Vagina (tissue), 2 donors: ENCODE measurements at places on chromosomes 4 and X.

- no peak for DNase-seq
Measured at GRCh38 chrX:38305971-38306370, 21.3 kb downstream of the RPGR start.

DNA sequence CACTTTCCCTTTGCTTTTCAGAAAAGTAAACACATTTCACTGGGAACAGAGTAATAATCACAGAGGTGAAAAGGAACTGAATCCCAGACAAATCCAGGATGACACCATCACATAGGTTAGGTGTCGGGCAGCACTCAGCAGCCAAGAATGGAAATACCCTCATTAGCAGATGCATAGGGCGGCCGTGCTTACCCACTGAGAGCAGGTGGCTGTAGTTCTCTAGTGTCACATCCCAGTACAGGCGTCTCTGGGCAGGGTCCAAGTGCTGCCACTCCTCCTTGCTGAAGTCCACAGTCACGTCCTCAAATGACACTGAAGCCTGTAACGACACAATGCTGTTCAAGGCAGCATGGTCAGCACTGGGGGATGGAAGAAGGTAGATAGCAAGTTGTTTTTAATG, 26.9 kb downstream of the ZNF41 start:
- DNase-seq: no peak

GRCh38 chr4:95086551-95086950, 328.8 kb downstream of the BMPR1B start:
- no peak for DNase-seq

- no peak for DNase-seq
Measured at GRCh38 chr4:38610521-38610920, 53.5 kb upstream of the KLF3 start.

- no peak for DNase-seq
Measured at GRCh38 chr4:79399076-79399475, 9.0 kb downstream of the GK2 start.

- no peak for DNase-seq
Measured at GRCh38 chr4:181608181-181608580, 635.0 kb upstream of the TENM3 start.

DNA sequence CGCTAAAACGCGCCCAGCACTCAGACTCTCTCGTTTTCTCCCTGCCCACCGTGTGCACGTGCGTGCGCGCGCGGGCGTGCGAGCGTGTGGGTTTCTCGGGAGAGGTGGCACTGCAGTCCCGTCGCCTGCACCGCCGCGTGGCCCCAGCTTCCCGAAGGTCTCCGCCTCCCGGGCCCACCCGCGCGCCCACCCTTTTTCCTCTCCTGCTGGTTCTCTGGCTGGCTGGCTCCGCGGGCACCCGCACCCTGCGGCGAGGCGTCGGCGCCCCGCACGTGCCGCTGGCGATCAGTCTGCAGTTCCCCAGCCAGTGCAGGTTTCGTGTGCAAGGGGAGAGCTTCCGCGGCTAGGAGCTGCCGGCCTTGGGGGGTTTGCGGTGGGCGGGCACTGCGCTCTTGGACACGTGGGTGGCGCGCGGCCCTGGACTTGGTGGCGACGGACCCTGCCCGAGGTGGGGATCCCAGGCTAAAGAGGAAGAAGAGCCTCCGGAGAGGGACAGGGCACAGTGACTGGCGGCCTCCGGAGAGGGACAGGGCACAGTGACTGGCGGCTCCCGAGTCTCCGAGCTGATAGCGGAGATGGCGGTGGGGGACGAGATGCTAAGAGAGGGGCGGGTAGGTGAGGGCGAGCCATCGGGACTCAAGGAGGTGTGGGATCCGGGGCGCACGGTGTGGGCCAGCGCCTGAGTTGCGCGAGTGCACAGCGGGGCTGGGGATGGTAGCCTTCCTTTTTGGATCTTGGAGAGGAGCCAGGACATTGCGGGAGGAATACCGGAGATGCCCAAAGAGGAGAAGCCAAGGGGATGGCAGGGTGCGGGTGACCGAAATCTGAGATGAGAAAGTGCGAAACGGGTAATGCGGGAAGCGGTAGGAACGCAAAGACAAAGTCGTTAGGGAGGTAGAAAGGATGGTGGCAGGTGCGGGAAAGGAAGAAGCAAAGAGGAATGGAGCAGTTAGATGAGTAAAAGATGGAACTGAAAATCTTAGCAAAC, at the start of gene FAM184B:
FAM184B (minus strand) TSS at position 322 of the 988 bp plus-strand sequence. CDS start 322 bp downstream, outside the sequence.
- DNase-seq: no peak

- no peak for DNase-seq
Measured at GRCh38 chr4:144591401-144591800, 54.6 kb upstream of the HHIP start.

DNA sequence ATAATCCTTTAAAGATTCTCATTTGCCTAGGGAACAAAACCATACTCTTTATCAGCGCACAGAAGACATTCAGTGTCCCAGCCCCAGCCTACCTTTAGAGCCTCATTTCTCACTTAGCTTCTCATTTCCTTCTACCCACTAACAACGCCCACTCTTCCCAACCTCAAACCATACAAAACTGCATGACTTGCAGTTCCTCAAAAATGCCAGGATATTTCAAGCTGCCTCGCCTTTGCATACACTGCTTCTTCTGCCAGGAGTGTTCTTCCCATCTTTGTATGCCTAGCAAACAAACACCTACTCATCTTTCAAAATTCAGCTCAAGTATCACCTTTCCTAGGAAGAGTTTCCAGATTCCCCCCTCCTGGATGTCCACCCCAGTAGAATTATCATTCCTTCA, 129.9 kb upstream of the ADGRL3 start:
- no peak for DNase-seq

GRCh38 chr4:169611991-169612870, at the start of gene NEK1:
NEK1 (minus strand) TSS chr4:169612583; CDS start chr4:169602630, 9,953 bp downstream.
- DNase-seq: peak; percentile 90

DNA sequence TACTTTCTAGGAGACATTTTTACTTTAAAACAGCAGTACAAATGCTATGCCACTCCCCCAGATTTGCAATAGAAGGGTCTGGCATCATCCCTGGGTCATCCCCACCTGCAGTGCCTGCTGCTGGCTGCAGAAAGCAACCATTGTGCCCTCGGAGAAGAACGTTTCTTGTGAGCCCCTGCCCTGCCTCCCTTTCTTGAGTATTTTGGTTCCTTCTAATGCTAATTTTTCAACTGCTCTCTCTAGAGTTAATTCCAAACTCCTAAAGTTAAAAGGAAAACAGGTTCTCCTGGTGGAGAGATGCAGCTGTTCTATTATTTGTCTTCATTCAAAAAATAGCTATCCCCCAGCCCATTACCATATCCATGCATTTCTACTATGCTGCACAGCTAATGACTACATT, 107.1 kb downstream of the IDS start:
- DNase-seq: no peak

GRCh38 chr4:40763228-40763716, 13.5 kb downstream of the NSUN7 start:
- DNase-seq: no peak

DNA sequence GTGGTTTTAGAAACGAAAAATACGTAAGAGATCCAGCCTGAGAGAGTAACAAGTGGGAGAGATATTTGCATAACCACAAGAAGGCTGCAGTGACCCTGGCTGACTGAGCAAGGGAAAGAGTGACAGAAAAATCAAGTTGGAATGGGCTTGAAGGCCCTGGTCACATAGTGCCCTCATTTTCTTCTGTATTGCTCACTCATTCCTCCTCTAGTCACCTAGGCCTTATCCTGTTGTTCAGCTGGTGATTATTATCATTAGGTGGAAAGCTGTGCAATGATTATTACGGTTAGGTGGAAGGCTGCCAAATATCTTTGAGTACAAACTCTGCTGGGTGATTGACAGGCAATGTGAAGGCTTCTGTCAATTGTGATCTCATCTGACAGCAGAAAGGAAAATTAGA, 2384.1 kb downstream of the PCDH7 start:
- no peak for DNase-seq

- DNase-seq: peak; percentile 49
Measured at GRCh38 chrX:47662144-47662657, 3.2 kb upstream of the UXT start.

DNA sequence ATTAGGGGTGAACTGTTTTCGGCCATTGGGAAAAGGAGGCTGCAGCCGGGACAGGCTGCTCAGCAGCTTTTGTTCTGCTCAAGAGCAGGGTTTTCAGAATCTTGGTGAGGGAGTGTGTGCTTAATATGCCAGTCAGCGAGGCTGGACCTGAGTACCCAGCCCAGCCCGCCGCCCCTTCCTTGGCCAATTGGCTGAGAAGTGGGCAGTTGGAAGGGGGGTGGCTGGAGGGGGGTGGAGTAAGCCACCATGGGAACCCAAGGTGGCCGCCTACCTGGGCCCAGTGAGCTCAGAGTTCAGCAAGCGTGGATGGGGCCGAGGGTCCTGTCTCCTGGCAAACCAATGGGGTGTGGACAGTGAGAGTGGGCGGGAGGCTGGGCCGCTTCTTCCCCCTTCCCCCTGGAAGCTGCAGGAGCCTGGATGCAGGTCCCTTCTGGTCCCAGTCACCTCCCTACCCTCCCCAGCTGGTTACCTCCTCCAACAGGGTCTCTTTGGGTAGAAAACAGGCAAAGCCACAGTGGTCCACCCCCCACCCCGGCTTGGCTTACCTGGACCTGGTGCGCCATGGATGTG, 52.5 kb downstream of the SORCS2 start:
- DNase-seq: no peak

DNA sequence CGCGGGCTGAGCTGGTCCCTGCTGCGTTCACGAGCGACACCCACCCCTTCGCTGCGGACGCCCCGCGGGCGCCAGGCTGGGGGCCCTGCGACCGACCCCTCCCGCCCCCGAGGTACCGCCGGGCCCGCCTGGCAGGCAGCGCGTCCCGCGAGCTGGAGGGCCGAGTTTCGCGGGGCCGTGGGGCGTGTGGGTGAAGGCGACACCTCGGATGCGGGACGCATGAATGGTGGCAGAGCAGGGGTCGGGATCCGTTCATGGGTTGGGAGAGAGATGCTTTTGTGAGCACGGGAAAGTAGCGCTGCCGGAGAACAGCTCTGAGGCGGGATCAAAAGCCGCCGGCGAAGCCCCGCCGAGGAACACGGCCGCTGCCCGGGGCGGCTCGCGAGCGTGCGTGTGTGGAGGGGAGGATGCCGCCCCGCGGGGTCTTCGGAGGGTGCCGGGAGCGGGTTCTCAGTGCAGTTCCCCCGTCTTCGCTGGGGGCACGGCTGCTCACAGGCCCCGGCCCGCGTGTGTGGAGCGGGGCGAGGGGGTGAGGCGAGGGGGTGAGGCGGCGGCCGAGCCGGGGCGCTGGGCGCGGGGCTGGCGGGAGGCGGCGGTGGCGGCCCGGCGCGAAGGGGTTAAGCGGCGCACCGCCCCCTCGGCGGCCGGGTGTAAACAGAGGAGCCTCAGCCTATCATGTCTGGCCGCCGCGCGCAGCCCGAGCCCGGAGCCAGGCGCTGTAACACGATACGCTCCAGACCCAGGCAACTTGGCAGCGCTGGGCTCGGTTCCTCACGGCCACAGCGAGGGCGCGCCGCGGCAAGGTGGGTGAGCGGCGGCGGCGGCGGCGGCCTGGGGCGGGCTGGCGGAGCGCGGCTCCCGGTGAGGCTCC, 205.3 kb downstream of the TENM3 start:
- DNase-seq: peak; percentile 87

GRCh38 chrX:109783701-109784079, 50.6 kb upstream of the ACSL4 start:
- no peak for DNase-seq

DNA sequence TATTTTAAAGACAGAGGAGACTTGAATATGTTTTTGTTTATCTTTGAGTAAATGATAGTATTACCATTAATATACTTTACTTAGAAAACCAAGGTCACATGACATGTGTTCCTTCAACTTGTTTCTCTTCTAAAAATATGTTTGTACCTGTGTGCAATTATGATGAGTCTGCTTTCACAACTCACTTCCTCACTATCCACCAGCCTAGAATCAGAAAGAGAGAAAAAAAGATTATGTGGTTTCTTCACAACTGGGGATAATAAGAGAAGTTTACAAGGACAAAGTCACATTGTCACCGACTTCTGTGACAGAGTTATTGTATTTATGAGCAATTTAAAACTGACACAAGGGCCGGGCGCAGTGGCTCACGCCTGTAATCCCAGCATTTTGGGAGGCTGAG, 1112.1 kb downstream of the RPA4 start:
- no peak for DNase-seq

DNA sequence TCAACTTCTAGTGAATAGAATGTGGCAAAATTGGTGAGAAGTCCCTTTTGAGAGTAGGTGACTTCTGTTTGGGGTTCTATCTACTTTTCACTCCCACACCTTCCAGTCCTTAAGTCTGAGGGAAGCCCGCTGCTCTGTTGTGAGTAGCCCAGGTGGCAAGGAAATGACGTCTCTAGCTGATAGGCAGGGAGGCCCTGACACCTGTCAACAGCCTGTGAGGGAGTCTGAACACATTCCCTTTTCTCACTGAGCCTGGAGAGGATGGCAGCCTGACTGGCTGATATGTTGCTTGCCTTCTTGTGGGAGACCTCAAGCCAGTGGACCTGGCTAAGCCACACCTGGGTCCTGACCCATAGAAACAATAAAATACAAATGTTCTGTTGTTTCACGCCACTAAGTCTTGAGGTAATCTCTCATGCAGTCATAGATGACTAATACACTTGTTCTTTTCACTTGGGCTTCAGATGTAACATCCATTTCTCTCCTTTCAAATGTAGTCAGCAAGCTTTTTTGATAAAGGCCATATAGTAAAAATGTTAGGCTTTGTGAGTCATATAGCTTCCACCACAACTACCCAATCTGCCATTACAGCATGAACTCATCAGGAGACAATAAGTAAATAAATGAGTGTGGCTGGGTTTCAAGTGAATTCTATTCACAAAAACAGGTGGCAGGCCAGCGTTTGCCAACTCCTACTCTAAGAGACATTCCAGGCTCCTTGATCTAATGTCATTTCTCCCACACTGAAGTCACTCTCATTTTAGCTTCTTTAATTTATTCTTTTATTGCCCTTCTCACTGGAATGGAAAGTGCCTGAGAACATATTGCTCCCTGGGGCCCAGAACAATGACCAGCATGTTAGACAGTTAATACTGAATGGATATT, 265.1 kb upstream of the MAD2L1 start:
- DNase-seq: no peak

DNA sequence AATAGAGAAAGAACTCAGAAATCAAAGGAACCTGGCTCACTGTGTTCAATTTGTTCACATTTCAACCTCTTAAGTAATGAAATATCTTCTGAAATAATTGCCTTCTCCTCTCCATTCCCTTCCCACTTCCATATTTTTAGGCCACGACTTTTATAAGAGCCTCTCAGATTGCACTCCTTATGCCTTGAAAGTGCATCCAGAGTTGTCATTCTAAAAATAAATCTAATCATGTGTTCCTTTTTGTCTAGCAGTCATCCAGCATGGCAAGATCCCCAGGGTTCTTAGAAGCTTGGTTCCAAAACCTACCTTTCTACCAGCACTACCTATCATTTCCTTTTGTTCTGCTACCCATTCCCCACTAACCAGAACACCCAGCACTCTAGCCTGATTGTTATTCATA, 42.4 kb upstream of the RPA4 start:
- DNase-seq: no peak

- no peak for DNase-seq
Measured at GRCh38 chrX:110944751-110945675, 149.4 kb upstream of the CHRDL1 start.

DNA sequence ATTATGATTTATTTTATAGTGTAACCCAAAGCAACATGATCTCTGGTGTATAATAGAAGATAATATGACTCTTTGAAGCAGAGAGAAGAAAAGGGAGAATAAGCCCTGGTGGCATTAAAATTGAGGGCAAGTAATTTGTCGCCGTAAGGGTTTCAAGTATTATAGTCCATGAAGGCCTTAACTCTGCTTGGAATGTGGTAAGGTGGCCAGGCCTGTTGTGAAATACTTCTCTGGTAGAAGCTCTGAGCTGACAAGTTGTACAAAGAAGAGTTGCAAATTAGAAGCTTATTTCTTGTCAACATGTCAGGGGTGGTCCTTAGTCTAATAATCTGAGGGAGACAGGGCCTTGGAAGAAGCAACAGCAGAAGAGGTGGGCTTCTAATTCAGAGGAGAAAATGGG, 151.7 kb upstream of the HHIP start:
- no peak for DNase-seq
